ENCODE measurements at places on chromosomes 2 and 18. TPM values are rescaled to one million over a fixed set of nuclear protein-coding genes. Genes with fewer than 3 reads are reported as not detected.

DNA sequence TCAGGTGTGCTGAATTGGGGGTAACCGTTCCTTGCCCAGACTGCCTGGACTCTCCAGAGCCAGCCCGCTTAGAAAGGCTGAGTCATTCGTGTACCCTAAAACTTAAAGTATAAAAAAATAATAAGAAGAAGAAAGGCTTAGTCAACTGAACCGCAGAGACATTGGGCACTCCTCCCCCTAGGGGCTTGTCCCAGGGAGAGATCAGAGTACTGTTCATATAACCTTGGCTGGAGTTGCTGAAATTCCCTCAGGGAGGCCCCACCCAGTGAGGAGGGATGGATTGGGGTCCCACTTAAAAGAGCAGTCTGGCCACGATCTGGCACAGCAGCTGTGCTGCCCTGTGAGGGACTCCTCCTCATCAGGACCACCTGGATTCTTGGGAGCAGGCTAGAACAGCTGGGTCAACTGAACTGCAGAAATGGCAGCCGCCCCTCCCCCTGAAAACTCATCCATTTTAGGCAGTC lies 37.2 kb downstream of the ANKRD12 start:
- DNase-seq, result no peak
- H3K27me3 ChIP-seq, result no peaks in the 10 kb centered on the region
- H3K27ac ChIP-seq, result no peak overlapping the region
- peaks cover 14% of the 10 kb centered on the region for H3K36me3 ChIP-seq

GRCh38 chr2:28956890-28957289 lies 24.2 kb upstream of the TOGARAM2 start:
- no peak overlapping the region for H3K27ac ChIP-seq
- H3K36me3 ChIP-seq, result no peaks in the 10 kb centered on the region
- peaks cover 2% of the 10 kb centered on the region for H3K4me1 ChIP-seq
- H3K27me3 ChIP-seq, result no peaks in the 10 kb centered on the region

- H3K27me3 ChIP-seq, result no peaks in the 10 kb centered on the region
- H3K36me3 ChIP-seq, result no peaks in the 10 kb centered on the region
- H3K27ac ChIP-seq, result no peak overlapping the region
- no peaks in the 10 kb centered on the region for H3K4me1 ChIP-seq
- DNase-seq, result no peak
- no peak overlapping the region for H3K4me3 ChIP-seq
These were observed 177.3 kb downstream of the HDAC4 start for GRCh38 chr2:239223310-239224198.

Gene ST6GAL2
- 7.6 TPM for total RNA-seq

GRCh38 chr18:47284721-47285395 lies 33.4 kb upstream of the SKOR2 start:
- no peak overlapping the region for H3K27ac ChIP-seq
- no peaks in the 10 kb centered on the region for H3K27me3 ChIP-seq
- no peak for DNase-seq
- no peak overlapping the region for H3K4me3 ChIP-seq

DNA sequence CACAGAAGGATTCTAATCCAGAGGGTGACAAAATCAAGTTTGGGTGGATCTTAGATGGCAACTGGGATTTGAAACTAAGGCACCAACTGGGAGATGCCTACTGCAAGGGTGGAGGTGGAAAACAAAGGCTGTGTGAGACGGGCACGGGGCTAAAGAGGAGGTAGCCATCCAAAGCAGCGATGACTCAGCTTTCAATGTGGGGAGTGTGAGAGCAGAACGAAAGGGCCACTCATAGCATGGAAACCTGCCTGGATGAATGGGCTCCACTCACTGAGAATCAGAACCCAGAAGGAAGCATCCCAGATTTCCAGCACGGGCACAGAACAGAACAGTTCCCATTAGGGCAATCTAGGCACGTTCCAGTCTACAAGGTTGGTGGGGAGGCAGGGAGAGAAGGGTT lies 159.5 kb downstream of the COL4A4 start:
- no peak overlapping the region for H3K27ac ChIP-seq
- H3K36me3 ChIP-seq, result peaks cover 11% of the 10 kb centered on the region
- H3K4me3 ChIP-seq, result no peak overlapping the region
- H3K27me3 ChIP-seq, result no peaks in the 10 kb centered on the region

Gene LYPD6
- total RNA-seq, result 3.0 TPM

Gene MAT2A
- total RNA-seq, result 459 TPM

Gene DLGAP1
- total RNA-seq, result 20.0 TPM

DNA sequence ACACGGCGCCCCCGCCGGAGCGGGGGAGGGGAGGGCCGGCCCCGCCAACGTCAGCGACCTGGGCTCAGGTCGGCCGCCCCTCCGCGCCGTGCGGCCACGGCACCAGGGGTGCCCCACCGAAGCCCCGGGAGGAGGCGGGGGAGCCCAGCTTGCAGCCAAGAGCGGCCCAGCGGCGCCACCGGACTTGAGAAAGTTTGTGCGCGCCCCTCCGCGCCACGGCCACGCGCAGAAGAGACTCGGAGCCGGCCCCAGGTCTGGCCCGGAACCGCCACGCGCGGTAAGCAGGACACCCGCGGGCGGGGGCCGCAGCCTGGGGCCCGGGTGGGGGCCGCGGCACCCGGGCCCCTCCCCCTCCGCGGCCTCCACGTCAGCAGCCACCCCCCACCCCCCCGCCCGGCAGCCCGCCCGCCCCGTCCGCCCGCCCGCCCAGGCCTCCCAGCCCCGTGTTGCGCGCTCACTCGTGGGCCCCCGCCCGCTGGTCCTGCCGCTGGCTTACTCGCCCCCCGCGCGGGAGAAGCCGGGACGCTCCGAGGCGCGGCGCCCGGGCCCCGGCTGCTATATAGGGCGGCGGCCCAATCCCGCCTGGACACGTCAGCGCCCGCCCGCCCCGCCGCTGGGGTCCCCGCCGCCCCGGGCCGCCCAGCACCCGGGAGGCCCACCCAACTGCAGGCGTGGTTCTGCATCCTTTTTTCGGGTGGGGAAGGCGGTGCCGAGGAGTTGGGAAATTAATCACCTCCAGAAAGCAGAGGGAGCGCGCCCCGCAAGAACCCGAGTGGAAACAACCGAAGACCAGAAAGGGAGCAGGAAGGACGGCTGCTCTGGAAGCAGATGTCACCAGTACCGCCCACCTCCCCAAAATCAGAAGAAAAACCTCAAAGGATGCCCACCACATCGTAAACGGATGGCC lies 42.9 kb downstream of the HDLBP start:
- H3K4me3 ChIP-seq, result peak overlapping the region; percentile 64
- H3K36me3 ChIP-seq, result peaks cover 15% of the 10 kb centered on the region
- H3K27ac ChIP-seq, result no peak overlapping the region

Gene RIT2
- 1.3 TPM for total RNA-seq

DNA sequence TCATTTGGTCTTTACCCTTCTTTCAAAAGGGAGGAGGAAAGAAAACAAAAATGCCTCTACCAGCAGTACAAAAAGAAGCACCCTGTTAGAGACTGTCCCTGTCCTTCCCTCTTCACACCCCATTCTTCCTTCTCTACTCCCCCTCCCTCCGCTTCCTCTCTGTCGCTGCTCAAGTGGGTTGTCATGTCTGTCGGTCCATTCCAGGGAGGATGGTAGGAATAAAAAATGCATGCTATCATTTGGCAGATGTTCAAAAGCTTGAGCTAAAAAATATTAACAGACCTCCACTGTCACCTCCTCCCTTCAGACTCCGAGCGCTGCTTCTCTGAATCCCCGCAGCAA lies 482.0 kb downstream of the BCL11A start:
- DNase-seq, result no peak
- H3K4me3 ChIP-seq, result no peak overlapping the region
- H3K4me1 ChIP-seq, result no peaks in the 10 kb centered on the region
- no peaks in the 10 kb centered on the region for H3K36me3 ChIP-seq

Data from H9 (cell line).